ENCODE measurements at places on chromosomes 5 and 9.

GRCh38 chr5:141636106-141636412 lies 590 bp downstream of the HDAC3 start:
- DNase-seq = no peak

GRCh38 chr9:127366594-127366993 lies 30.4 kb upstream of the SLC2A8 start:
- no peak for DNase-seq

- no peak for DNase-seq
Measured at GRCh38 chr5:176396330-176396729, 7.8 kb downstream of the HIGD2A start.

GRCh38 chr5:135393691-135394090 lies 5.3 kb downstream of the MACROH2A1 start:
- DNase-seq = no peak

DNA sequence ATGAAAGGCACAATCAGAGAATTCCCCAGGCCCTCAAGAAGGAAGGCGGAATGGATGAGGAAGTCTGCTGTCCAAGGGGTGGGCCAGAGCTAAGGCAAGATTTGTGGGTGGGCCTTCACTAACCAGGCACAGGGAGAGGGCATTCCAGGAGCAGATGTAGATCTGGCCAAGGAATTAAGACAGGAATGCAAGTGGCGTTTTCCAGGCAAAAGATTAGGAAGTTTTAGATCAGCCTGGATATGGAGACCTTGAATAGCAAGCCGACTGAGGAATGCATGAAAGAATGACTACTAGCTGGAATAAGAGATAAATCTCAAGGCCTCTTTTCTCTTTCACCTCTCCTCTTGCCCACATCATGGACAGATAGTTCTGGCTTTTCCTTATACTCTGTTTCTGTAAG lies 68.5 kb downstream of the GHR start:
- DNase-seq = no peak

GRCh38 chr5:9898319-9898718 lies 268.2 kb upstream of the TAS2R1 start:
- DNase-seq = no peak

GRCh38 chr9:129665389-129665775 lies at the start of gene PRRX2:
Gene PRRX2 (plus strand): TSS chr9:129665647. CDS start chr9:129665868, 221 bp downstream.
- DNase-seq = no peak

DNA sequence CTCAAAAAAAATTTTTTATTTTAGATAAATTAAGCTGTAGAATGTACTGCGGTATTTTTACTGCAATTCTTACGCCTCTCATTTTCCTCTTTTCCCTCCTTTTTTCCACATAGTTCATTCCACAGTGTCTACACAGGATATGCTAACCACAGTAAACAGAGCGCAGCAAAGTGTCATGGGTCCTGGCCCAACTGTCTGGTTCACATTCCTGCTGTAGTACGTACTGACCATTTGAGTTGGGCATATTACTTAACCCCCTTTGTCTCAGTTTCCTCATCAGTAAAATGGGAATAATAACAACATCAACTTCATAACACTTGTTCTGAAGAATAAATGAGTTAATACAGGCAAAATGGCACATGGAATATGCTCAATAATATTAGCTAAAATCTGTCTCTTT lies 41.6 kb downstream of the SLC44A1 start:
- DNase-seq = no peak

DNA sequence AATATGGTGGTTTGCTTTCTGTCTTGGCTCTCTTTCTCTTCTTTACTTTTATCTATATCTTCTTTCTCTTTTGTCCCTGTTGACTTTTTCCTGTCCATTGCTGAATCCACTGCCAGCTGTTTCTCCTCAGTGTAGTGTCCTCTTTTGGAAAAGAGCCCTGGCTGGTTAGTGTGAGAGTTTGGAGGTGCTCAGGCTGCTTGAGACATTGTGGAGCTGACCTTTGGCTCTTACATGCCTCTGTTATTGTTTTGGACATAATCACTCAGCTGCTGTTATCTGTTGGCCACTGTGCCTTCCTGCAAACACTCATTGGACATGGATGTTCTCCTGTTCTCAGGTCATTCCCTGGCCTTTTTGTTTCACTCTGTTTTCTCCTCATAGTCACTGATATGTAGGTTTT lies 295.4 kb upstream of the RIOK2 start:
- DNase-seq = no peak

DNA sequence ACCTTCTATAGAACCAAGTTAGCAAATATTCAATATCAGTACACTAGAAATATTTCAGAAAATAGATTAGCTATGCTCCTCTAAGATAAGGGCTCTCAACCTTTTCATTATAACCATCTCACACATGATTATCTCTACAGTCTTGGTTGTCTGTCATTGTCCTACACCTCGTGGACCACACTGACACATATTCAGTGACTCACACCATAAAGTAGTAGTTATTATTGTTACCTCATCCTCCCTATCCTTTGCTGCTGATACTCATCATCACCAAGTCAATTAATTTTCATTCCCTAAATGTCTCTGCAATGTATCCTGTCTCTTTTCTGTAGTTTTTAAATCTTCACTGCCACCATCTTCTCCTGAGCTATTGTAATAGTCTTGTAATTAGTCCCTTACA lies 1309.2 kb upstream of the C9orf72 start:
- no peak for DNase-seq

Data from stimulated activated CD4-positive, alpha-beta T cell treated with anti-CD3 and anti-CD28 coated beads, Interleukin-1b, Interleukin-23, amount 100 ng/mL, for 24 hours (primary cell).